ENCODE measurements at places on chromosomes 7 and 10.

DNA sequence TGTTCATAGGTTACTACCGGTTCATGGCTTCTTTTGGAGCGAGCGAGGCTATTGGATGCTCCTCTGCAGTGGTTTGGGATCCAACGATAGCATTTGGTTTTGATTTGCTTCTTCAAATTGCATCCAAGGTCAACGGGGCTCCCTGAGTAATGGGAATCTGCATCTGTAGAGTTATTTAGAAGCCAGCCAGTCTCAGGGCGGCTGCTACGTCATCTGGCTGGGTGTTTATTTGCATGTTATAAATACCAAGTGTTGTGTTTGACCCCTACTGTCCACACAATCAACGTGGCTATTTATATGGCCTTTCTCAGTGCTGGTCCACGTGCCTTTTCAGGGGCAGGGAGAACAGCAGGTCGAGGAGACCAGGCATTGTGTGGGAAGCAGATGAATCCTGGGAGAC, 137.7 kb downstream of the PRPF18 start:
- no peak for DNase-seq

- no peak for DNase-seq
These were observed 1239.2 kb downstream of the REEP3 start for GRCh38 chr10:64760371-64760770.

GRCh38 chr10:78706726-78707540, 361.8 kb upstream of the ZMIZ1 start:
- DNase-seq = no peak

DNA sequence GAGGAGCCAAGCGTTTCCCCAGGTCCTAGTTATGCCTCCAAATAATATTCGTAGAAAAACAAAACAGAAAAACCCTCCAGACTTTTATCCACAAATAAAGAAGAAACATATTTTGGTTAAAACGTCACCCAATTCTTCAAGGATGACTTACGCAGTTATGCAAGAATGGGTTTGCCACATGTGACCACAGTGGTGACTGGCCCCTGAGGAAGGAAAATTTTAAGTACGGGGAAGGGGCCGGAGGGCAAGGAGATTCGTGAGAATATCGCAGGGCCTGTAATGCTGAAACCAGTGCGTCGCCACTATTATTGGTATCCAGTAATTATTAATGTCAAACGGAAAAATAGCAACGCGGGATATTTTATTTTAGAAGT, 537 bp upstream of the MRPS24 start:
- DNase-seq = no peak

- no peak for DNase-seq
These were observed 2.8 kb downstream of the RBM17 start for GRCh38 chr10:6091630-6092029.

DNA sequence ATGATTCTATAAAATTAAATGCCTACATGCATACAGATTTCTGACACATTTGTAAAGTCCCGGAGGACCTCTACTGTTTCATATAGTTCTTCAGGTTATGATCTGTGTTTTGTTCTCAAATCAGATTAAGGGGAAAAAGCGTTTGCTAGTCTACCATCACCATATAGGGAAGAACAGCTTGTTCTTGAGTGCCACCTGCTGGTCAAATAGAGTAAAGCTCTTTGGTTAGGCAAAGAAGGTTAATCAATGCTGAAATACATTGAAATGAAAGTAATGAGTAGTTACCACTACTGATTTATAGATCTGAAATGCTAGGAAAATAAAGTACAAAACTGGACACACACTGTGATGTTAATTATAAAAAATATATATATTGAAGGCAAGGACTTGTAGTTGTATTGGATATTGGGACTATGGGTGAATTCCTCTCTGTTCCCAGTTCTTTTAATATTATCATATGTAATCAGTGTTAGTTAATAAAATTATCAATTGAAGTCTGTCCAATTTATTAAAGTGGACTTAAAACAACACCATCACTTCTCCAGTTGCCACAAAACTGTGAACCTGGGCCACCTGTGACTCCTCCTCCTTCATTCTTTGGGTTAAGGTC, 72.6 kb upstream of the PDLIM1 start:
- peak; percentile 26 for DNase-seq

- DNase-seq = no peak
These were observed 231.2 kb upstream of the KCND2 start for GRCh38 chr7:120041798-120042197.

DNA sequence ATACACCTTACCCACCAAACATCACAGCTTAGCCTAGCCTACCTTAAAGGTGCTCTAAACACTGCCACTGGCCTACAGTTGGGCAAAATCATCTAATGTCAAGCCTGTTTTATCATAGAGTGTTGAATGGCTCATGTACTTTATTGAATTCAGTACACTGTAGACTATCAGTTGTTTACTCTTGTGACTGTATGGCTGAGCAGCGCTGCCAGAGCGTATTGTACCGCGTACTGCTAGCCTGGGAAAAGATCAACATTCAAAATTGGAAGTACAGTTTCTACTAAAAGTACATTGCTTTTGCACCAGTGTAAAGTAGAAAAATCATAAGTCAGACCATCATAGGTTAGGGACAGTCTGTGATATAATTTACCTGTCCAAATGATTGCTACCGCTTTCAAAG, 226.8 kb downstream of the PRPF18 start:
- DNase-seq = no peak

DNA sequence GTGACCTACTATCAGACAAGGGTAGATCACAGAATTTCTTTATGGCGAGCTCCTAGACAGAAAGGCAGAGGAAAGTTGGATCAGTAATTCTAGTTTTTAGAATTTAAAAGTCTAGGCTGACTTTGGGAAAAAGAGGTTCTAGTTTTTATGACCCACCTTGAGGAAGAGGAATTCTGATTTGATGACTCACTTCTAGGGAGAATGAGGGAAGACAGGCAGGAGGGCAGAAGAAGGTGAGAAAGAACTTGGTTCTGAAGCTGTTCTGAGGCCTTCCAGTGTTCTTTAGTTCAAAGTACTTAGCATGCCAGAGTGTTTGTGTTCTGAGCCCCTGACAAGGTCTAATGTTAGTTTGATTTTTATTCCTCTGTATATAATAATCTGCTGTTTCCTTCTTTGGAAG, 97.2 kb downstream of the PODXL start:
- DNase-seq = no peak

DNA sequence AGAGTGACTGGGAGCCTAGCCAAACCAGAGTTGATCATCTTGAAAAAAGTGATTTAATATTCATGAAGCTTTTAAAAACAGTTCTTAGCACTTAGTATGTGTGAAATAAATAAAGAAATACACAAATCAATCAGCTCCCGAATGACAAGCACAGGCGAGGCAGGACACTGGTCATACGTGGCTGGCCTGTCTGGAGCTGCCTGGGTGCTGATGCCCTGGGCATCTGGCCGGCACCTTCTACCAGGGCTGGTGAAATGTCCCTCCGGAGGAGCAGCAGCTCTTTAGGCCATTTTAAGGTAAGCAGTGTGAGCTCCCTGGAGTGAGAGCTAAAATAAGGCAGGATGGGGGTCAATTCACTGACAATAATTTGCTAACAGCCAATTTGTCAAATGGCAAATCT, 23.7 kb downstream of the IL15RA start:
- no peak for DNase-seq

- DNase-seq = no peak
These were observed 134.9 kb downstream of the BICC1 start for GRCh38 chr10:58647376-58648112.

DNA sequence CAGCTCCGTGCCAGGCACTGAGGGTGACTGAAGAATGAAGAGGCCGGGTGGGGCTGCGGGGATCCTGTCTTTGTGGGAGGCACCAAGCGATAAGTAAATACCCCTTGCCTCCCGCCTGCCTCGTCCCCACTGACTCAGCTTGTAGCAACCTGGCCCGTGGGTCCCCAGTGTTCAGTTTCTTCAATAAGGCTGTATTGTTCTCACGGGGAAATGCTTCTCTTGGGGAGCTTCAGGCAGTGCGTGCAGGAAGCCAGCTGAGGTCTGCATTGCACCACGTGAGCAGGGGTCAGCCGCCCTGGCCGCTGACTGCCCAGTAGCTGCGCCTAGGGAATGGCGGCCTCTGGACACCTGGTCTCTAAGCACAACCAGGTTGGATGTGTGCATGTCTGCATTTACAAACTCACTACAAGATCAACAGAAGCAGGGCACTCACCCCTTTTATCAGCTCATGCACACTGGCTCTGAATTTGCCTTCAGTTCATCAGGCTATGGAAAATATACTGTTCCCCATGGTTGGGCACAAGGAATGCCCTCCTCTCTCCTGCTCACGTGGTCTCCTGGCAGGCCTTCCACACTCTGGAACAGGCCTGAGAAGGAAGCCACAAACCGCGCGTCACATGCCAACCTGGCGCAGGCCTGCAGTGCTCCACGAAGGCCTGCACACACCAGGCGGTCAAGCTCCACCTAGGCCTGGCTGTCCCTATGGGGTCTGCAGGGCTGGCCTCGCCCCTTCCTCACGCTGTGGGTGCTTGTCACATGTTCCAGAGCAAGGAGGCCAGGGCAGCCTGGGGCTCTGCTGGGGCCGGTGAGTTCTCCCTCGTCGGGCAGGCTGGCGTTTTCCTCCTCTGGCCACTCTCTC, 135.7 kb upstream of the RNF32 start:
- no peak for DNase-seq

GRCh38 chr7:118175740-118176139, 8.2 kb upstream of the LSM8 start:
- no peak for DNase-seq

- DNase-seq = no peak
These were observed 49.5 kb upstream of the TMEM140 start for GRCh38 chr7:135098391-135098790.

GRCh38 chr10:8055420-8056349, 1.2 kb downstream of the GATA3 start:
- DNase-seq = no peak

GRCh38 chr7:124713086-124713485, 52.5 kb downstream of the GPR37 start:
- no peak for DNase-seq

DNA sequence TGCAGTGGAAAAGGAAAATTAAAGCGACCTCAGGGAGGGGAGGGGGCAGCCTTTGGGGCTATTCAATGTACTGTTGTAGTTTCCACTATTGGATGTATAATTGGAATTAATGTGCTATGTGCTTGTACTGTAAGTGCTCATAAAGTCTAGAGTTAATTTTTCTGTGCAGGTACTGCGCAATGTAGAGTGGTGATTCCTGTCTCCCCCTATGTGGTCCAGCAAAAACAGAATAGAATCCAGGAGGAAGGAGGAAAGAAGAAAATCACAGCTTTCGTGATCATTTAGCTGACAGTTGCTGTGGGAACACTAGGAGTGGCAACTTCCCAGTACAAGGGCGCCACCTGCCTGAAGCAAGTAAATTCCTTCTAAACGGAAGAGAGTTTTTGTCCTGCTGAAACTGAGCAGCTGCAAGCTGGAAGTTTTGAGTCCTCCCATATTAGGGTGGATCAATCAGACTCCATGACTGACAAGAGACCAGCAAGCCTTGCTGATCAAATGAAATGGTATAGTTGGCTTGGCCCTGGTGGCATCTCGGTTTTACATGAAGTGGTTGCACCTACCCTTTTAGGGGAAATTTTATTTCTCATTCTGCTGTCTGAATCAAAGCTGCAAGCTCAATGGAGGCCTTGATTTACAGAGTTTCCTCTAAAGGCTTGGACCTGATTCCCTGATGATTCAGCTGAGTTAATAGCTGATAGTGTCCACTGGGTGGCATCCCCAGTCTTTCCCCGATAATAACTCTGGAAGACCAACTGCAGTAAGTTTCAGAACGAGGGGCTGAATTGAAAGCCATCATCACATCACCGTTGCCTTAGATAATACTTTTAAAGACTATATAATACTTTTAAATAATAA, 299.8 kb downstream of the HGF start:
- peak; percentile 7 for DNase-seq

DNA sequence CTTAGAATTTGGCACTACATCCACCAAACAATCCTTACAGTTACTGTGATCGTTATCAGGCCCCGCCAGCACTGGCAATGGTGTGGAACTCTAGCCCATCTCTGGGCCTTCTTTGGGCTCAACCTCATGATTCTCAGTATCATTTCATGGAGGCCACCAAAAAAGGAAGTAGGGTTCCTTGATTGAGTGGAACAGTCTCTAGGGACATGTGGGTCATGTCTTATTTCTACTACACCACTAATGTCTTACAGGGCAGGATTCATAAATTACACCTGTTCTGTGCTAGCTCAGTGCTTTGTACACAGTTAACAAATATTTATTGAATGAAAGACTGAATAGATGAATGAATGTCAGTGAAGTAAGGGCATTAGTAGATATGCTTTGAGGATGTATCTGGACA, 53.9 kb downstream of the AP3M1 start:
- DNase-seq = no peak

DNA sequence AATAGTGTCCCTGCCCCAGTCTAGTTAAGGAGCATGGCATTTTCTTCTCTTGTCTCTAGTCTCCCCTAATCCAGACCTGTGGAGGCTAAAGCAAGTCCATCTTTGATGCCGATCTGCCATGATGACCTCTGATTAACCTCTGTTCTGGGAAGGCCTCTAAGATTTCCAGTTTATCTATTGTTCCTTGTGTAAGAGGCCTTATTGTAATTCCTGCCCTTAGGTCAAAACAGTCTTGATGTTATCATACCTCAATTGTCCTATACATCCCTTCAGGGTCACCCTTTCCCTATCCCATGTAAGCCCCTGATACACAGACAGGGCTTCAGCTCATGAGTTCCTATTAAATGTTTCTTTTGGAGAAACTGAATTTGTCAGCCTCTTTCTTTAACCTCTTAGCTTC, 4.9 kb upstream of the ZMIZ2 start:
- no peak for DNase-seq

DNA sequence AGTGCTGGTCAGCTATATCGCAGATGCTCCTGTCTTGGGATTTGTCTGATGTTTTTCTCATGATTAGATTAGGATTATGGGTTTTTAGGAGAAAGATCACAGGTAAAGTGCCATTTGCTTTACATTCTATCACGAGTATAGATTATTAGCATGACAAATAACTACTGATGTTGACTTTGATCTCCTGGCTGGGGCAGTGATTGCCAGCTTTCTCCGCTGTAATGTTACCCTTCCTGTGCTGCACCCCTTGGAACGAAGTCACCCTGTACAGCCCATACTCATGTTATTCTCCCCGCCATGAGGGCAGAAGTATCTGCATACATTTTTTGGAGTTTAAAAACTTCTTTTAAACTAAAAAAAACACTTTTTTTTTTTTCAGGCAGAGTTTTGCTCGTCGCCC, 10.8 kb upstream of the CLDN4 start:
- no peak for DNase-seq

DNA sequence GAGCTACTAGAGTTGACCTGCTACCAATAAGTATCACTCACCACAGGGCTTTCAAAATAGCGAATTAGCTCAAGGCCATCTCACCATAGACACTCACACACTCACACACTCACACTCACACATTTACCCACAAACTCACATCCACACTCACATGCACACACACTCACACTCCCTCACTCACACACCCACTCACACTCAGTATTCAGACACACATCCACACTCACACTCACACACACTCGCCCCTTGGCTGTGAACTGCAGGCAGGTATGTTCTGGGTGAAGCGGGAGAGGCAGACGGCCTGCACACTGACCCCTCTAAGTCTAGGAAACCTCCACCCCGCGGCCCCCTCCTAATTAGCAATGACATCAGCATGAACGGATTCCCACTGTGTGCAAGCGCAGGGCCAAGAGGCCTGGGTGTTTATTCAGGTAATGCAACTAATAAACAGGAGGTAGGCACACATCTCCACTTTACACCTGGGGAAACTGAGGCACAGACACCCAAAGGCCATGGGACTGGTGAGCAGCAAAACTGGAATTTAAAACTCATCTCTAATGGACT, 94.6 kb downstream of the ADARB2 start:
- no peak for DNase-seq

All from anterior cingulate cortex (tissue), 58 donors.